ENCODE measurements at places on chromosomes 4 and X.

- no peak for DNase-seq
Observed at GRCh38 chr4:89615051-89615450, 221.9 kb downstream of the SNCA start.

- no peak for DNase-seq
Observed at GRCh38 chrX:42128587-42128986, 205.2 kb upstream of the CASK start.

- no peak for DNase-seq
Observed at GRCh38 chr4:4968161-4968725, 51.0 kb downstream of the CYTL1 start.

DNA sequence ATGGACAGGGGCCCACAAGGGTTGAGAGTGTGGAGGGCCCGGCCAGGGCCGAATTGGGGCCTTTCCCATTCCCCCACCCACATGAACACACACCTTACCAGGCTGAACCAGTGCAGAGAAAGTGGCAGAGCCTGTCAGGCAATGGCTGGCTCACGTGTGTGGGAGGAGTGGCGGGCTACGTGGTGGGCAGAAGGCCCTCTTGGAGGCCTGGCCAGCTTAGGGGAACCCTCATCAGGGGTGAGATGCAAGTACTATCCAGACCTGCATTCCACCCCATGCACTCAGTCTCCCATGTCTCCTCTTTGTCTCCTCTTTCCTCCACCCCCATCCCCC lies 965 bp downstream of the TCEAL4 start:
- no peak for DNase-seq

DNA sequence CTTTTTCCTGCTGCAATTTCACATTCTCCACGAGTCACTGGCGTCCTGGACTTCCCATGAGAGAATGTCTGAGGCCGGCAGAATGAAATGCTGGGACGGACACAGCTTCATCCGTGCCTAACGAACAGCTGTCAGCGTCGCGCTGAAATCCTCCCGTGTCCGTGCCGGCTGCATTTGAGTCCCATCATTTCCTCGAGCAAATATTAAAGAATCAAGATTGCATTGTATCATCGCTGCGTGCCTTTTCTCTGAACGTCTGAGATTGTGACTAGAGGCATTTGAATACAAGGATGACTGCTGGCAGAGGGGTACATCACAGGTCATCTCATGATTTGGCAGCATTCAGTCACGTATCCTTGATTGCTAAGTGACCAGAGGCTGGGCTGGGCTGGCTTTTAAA lies 279.9 kb downstream of the ASMT start:
- DNase-seq: no peak

- no peak for DNase-seq
Observed at GRCh38 chr4:94932366-94932765, 174.6 kb downstream of the BMPR1B start.
